Smooth muscle cell of bladder (primary cell): ENCODE measurements at places on chromosomes 11 and 22. TPM values are rescaled to one million over a fixed set of nuclear protein-coding genes. Genes with fewer than 3 reads are reported as not detected.

Gene TSSK2
- not detected in 2 replicates for total RNA-seq

Gene APOL5
- total RNA-seq = not detected in 2 replicates

Gene DBX1
- not detected in 2 replicates for total RNA-seq

Gene CDC45
- total RNA-seq = 1.7 and 3.1 TPM in 2 replicates

Gene RCOR2
- 2.8 and 4.3 TPM in 2 replicates for total RNA-seq

Gene NPAS4
- total RNA-seq = not detected in 2 replicates

Gene OR4P4
- not detected in 2 replicates for total RNA-seq

Gene FOSL1
- 2.6 and 4.4 TPM in 2 replicates for total RNA-seq

Gene IGLL1
- total RNA-seq = not detected in 2 replicates

Gene TEX12
- 0.14 and 0.28 TPM in 2 replicates for total RNA-seq

Gene OR52A1
- total RNA-seq = not detected in 2 replicates

Gene TRIM49
- not detected in 2 replicates for total RNA-seq

Gene ZNRF3
- 2.3 and 2.8 TPM in 2 replicates for total RNA-seq

Gene MRGPRX4
- under 0.01 TPM in 1 of 2 replicates, not detected in the other for total RNA-seq

Gene PRG3
- total RNA-seq = not detected in 2 replicates

Gene PYGM
- 0.57 and 3.1 TPM in 2 replicates for total RNA-seq

Gene LRP4
- 2.0 and 3.9 TPM in 2 replicates for total RNA-seq

Gene GPHA2
- not detected in 2 replicates for total RNA-seq

Gene CD3E
- total RNA-seq = not detected in 2 replicates

Gene OR5J2
- total RNA-seq = not detected in 2 replicates

Gene FOLH1
- total RNA-seq = 0.14 and 0.46 TPM in 2 replicates

Gene PRMT3
- total RNA-seq = 12.9 and 13.7 TPM in 2 replicates

Gene KCNJ1
- 0.09 TPM in 1 of 2 replicates, not detected in the other for total RNA-seq

Gene TNNI2
- not detected in 2 replicates for total RNA-seq

Gene C11orf97
- not detected in 2 replicates for total RNA-seq

Gene MS4A4A
- total RNA-seq = not detected in 2 replicates

Gene CDC42EP1
- total RNA-seq = 7.0 and 10.5 TPM in 2 replicates

Gene PDE3B
- total RNA-seq = 1.4 and 3.1 TPM in 2 replicates
